ENCODE measurements at places on chromosomes 7 and 10.

DNA sequence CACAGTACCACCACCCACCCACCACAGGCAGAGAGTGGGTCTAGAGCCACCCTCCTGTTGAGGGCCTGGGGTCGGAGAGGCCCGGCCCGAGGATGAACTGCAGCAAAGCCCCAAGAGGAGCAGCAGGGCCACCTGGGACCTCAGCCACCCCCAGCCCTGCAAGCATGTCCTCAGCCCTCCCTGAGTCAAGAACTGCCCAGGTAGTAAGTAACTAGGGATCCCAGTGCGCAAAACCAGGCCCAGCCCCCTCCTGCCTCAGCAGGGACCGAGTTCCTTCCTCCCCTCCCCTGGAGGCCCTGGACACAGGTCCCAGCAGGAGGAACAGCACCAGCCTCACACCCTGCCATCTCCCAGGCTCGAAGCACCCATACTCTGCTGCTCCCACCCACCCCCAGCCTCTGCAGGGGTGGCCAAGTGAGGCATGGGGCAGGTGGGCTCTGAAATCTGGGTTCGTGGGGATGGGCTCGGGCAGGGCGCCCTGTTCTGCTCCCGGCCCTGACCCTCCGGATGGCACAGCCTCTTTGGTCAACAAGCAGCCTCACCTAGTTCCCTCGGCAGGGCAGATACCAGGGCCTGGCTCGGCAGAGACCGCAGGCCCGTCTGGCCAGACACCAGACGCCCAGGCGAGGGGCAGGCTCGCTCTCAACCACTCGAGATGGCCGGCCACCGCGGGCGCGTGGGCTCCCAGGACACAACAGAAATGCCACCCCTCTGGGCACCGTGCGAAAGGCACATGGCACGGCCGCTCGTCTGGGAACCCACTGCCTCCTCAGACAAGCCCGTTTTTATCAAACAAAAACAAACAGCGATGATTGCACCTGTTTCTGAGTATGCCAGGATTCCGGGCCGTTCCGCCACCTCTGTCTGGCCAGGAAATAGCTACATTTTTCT, 15.2 kb downstream of the PDGFA start:
- no peak for DNase-seq

DNA sequence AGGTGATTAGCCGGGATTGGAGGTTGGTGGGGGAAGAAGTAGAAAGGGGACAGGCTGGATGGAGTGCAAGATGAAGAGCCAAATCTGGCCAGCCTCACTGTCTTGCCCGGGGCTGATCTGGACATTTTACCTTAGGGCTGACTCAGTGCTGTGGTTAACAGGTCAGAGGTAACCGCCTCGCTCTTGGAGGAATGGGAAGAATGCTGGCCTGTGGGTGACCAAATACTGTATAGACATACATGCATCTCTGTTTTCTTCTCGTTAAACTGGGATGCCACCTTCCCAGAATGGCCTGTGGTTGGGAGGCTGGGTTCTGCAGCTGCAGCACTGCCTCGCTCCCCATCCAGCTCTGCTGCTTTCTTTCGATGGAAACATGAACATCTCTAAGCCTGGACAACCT, 120.0 kb downstream of the SEC23IP start:
- no peak for DNase-seq

GRCh38 chr7:2698581-2699288, 10.7 kb downstream of the AMZ1 start:
- peak; percentile 84 for DNase-seq

DNA sequence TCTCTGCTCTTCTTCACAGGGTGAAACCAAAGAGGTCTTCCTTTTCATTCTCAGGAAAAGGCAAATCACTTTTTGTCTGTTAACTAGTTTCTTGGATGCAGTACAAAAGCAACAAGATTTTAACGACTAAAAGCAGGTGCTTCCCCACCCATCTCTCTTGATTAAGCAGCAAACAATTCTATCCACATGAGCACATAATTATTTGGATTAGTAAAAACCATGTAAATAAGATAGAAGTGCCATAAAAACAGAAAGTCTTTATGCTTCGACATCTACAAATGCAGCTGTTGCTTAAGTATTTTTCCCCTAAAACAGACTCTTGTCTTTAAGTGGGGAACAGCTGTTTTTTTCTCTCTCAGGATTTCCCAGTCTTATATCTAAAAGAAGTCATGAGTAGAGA, 37.4 kb downstream of the USP54 start:
- no peak for DNase-seq

GRCh38 chr7:99768471-99768870, 15.5 kb downstream of the CYP3A4 start:
- DNase-seq: no peak
